ENCODE measurements at places on chromosomes 16 and 17.

GRCh38 chr17:49851387-49852291 lies 3.8 kb upstream of the TAC4 start:
- no peak for DNase-seq

- no peak for DNase-seq
These were observed 20.9 kb downstream of the NLRP1 start for GRCh38 chr17:5563456-5563855.

DNA sequence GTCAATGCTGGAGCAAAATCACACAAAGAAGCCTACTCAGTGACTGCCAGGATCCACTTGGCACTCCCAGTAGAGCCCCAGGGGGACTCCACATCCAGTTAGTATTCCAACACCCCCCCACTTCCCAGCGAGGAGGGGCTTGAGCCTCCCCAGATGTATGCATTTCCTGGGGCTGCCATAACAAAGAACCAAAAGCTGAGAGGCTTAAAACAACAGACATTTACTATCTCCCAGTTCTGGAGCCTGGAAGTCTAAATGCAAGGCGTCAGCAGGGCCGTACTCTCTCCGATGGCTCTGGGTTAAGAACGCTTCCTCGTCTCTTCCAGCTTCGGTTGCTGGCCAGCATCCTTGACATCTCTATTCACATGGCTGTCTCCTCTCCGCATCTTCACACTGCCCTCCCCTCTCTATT lies 23.0 kb upstream of the GNA13 start:
- no peak for DNase-seq

- DNase-seq: no peak
These were observed 14.5 kb upstream of the LDHD start for GRCh38 chr16:75131081-75131480.

- no peak for DNase-seq
These were observed 20.4 kb upstream of the BEAN1 start for GRCh38 chr16:66406534-66407221.

DNA sequence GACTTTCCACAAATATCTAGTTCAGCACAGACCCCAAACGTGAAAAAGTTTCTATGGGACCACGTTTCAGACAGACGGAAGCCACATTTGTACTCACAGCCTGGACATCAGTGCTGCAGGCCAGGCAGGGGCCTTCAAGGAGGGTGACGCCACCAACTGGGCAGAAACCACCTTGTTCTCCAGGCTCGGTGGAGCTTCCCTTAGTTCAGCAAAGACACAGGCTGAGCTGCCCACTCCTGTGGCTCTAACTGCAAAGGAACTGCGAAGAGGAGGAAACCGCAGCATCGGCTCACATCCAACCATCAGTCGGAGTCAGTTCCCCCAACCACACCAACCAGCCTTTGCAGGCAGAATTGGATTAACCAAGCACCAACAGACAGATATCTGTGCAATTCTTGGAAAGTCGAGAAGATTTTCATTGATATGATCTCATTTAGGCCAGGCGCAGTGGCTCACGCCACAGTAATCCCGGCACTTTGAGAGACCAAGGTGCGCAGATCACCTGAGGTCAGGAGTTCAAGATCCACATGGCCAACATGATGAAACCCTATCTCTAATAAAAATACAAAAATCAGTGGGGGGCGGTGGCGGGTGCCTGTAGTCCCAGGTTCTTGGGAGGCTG lies 73.3 kb upstream of the CNEP1R1 start:
- no peak for DNase-seq

GRCh38 chr16:4846901-4847773 lies at the start of the genes GLYR1 and UBN1:
GLYR1 (minus strand) TSS chr16:4847288; CDS start chr16:4847265, 23 bp downstream.
UBN1 (plus strand) TSS chr16:4847481; CDS start chr16:4852918, 5,437 bp downstream.
- peak; percentile 95 for DNase-seq

DNA sequence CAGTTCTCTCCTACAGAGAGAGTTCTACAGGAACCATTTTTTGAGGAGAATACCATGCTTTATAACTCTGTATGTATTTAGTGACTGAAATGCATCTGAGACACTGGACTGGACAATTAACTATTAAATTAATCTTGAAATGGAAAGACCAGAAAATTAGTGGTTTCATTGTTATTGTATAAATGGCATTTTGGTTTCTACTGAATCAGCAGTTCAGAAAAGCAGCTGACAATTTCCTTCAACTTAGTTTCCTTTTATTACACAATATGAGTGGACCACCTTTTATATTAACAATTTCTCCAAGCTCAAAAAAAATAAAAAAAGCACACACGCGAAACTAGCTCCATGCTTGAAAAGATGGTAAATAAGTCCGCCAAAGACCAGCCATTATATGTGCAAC lies 66.1 kb upstream of the SLC12A3 start:
- no peak for DNase-seq

DNA sequence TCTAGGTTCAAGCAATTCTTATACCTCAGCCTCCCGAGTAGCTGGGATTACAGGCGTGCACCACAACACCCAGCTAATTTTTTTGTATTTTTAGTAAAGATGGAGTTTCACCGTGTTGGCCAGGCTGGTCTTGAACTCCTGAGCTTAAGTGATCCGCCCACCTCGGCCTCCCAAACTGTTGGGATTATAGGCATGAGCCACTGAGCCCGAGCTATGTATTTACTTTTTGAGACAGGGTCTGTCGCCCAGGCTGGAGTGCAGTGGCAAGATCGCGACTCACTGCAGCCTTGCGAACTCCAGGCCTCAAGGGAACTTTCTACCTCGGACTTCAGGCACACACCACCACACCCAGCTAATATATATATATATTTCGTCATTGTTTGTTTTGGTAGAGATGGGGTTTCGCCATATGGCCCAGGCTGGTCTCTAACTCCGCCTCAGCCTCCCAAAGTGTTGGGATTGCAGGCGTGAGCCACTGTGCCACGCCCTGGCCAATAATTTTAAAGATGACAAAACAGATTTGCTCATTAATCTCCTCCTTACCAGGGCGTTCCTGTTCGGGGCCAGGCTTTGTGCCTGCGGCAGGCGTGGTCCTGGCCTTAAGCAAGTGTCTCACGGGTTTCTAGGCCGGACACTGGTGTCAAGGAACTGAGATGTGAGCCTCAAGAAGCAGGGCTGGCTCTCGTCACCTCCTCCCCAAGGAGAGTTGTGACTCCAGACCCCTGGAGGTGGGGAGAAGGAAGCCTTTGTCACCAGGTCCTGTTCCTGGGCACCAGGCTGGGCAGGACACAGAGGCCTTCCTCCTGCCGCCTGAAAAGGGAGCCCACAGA lies 4.3 kb upstream of the NPW start:
- no peak for DNase-seq

GRCh38 chr17:29219378-29220047 lies 27.1 kb upstream of the CRYBA1 start:
- DNase-seq: peak; percentile 47

DNA sequence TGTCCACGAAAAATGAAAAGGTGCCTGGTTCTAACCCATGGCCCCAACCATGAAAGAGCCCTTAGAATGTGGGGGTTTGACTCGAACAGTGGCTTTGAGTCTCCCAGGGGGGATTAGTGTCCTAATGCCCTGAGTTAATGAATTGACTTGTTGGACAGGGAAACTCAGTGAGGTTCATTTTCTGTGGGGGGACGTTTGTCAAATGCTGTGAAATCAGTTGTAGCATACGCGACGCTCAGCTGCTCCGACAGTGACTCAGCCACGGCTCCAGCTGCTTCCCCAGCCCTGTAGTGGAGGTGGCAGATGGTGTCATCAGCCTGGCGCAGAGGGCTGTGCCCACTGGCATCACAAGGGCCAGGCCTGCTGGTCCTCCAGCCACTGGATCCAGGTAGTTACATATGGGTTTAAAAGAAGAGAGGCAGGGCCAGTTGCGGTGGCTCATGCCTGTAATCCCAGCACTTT lies 3.9 kb upstream of the TMEM235 start:
- no peak for DNase-seq

- DNase-seq: no peak
These were observed 3.5 kb downstream of the PIPOX start for GRCh38 chr17:29046473-29046839.

DNA sequence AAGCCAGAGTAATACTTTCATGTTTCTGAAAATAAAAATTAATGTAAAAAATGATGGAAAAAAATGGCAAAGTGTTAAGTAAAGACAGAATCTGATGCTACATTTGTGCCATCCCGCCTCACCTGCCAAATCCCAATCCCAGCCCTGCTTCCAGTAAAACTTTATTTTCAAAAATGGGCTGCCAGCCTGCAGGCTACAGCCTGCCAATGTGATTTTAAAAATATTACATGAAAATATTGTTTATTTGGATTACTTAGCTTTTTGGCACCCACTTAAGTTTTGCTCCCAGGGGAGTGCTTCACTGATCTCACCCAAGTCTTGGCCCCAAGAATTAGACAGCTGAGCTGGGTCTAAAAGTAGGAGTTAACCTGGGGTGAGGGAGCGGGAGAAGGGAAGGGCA lies 112.8 kb downstream of the C16orf78 start:
- DNase-seq: no peak

DNA sequence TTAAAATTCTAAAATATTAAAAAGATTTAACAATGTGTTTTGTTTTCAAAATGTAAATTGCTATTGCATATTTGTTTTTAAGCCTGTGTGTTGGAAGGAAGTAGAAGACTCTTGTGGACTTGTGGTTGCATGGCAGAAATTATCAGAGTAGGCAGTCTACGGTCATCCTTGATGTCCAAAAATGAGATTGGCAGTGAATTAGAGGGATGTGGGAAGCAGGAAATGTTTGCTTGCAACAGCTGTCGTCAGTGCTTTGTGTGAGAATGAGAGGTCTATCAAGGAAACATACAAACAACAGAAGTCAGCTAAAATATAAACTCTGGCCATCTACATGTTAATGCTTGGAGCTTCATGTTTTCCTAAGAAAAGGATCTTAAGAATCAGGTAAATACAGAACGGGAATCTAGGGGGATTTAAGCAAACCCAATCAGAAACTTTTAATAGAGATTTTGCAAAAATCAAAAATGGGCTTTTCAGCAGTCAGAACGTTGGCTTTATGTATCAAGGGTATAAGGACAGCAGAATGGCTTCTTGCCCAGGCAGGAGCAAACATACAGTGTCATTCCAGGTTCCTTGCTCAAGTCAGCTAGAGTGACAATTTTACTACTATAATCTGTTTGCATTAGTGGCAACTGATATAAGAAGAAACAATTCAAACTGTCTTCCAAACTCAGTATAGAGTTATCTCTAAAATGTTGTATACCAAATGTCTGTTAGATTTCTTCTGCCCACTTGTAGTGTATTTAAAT lies 196.7 kb downstream of the CYB561 start:
- DNase-seq: no peak

GRCh38 chr17:71432378-71433315 lies 688.2 kb upstream of the SOX9 start:
- no peak for DNase-seq

- no peak for DNase-seq
These were observed 10.0 kb downstream of the FAM117A start for GRCh38 chr17:49753959-49754391.

GRCh38 chr16:75733305-75734211 lies 7.3 kb upstream of the CPHXL start:
- no peak for DNase-seq

DNA sequence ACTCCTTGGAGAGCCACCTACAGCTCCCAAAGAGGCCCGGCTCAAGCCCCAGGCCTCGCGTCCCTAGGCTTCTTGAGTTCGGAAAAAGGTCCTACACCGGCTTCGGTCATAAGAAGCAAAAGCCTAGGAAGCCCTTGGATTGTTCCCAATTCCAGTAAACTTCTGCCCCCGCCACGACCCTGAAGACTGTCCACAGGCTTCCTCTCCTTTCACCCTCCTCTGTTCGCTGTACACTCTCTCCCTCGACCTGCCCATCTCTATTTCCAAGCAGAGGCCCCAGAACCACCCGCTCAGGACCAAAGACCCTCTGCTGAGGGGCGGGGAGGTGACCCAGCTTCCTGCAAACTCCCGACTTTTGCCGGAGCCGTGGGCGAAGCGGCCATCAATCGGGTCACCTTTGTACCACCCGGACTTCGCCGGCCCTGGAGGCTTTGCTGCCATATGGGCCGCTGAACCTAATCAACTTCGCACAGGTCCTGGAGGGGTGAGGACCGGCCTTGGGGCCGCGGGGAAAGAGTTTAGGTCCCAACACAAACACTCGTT lies 2.7 kb downstream of the HOXB2 start:
- no peak for DNase-seq

- no peak for DNase-seq
These were observed 341.4 kb downstream of the CDH11 start for GRCh38 chr16:64780445-64780844.

- DNase-seq: no peak
These were observed 73.2 kb upstream of the MRTFB start for GRCh38 chr16:13997933-13998332.

DNA sequence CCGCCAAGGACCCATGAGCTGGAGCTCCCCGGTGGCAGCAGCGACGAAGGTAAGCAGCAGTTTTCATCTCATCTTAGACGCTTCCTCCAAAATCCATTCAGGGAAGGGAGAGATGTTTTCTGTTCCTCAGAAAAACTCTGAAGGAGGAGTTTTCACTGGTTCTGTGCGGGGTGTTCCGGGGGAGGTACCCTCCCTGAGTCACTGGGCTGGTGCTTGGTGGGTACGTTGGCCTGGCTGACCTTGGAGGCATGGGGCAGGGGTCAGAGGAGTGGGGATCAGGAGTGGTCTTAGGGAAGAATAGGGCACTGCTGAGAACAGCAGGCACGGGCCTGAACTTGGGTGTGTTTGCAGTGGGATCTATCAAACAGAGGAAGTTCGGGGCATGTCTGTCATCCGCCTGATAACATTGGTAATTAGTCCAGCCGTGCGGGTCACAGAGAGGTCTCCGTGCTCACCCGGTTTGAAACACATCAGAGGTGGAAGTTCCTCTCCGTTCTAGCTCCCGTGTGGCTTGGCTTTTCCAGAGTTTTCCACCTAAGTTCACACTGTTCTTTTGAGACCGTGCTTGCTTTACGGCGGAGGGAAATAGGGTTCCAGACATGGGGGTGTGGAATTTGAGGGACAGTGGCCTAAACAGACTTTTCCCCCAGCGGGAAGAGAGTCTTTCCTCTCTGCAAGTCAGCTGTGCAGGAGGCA lies 59.6 kb upstream of the CIBAR2 start:
- no peak for DNase-seq

GRCh38 chr16:85901773-85902365 lies 2.9 kb downstream of the IRF8 start:
- DNase-seq: no peak

DNA sequence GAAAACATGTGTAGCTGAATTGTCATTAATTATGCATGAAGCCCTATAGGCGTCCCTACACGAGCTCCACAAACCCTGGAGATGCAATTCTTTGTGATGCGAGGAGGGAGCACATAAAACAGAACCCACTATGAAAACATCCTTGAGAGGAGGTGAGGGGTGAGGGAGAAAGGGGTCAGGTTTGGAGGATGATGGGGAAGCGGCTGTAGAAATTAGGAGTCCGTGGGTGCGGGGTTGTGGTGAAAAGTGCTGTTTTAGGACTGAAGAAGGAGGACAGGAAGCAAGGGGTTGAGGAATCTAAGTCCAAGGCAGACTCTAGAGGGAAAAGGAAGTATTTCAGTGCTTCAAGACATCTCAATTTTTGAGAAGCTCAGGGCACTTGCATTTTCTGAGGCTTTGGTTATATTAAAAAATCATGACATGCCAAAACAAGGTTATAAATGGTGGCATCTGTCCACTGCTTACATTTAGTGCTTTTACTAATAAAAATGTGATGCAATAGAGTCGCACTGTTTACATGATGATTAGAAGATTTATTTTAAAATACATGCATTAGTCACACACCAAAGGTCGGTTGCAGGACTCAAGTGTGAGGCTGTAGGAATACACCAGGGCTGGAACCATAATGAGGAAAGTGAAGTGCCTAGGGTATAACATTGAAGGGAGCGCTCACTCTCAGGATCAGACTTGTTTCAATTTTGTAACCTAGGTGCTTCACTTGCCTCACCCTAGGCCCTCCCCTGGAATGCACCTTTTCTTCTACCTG lies 379.5 kb downstream of the HS3ST4 start:
- no peak for DNase-seq

Measured in brain pericyte (primary cell).